ENCODE measurements at places on chromosomes 1 and 21.

- DNase-seq, result no peak
These were observed 103.4 kb upstream of the KCNE2 start for GRCh38 chr21:34260277-34261008.

DNA sequence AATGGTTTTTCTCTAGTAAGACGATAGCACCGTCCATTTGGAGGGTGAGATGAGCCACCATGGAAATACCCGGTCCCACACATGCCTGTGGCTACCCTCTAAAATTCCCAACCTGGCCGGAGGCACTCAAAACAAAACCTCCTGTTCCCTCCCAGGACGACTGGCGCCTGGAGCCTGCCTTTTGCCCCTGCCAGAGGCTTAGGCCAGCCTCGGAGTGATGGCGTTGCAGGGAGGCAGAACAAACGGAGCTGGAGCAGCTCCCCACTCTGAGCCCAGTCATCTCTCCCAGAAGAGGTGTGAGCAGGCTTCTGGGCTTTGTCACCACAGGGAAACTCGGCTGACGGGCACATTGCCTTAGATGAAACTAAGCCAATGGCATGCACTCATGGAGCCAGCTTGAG is 213.7 kb upstream of the HOOK1 start:
- DNase-seq, result no peak

- DNase-seq, result no peak
These were observed 117.5 kb downstream of the NAV1 start for GRCh38 chr1:201656311-201657032.

GRCh38 chr1:114979278-114979891 is 50.2 kb upstream of the TSHB start:
- DNase-seq, result peak; percentile 59

GRCh38 chr1:39255222-39255621 is 50.7 kb downstream of the MACF1 start:
- DNase-seq, result no peak

All from bronchial epithelial cell (primary cell).